CD4-positive, alpha-beta T cell treated with Interleukin-1 beta for 1 hour (primary cell): ENCODE measurements at places on chromosomes 11 and 22.

DNA sequence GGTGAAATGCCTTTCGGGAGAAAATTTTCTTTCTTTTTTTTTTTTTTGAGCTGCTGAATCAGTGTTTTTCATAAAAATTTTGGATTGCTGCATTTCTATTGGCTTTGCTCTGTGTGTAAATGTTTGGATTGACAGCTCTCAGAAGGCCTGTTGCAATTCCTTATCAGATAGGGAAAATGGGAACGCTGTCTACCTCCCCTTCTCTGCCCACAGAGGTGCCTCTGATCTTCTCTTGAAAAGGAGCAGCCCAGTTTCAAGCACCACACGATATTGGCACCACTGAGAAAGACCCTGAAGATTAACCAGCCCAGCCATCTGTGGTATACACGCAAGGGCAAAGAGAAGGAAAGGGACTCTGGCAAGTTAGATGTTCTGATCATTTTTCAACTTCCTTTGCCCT, 1272.2 kb downstream of the LRRC4C start:
- no peak for DNase-seq

DNA sequence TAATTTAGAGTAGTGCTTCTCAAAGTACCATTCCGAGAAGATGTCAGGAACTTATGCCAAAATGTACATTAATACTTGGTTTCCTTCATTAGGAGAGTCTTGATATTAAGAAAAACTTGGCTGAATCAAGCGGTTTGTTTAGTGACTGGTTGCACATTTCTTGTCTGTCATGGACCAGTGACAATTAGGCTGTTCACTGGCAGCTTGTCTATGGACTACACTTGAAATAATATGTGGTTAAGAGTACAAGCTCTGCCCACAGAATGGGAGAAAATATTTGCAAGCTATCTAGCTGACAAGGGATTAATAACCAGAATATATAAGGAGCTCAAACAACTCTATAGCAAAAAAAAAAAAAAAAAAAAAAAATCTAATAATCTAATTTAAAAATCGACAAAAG, 24.6 kb downstream of the COA4 start:
- DNase-seq = no peak

DNA sequence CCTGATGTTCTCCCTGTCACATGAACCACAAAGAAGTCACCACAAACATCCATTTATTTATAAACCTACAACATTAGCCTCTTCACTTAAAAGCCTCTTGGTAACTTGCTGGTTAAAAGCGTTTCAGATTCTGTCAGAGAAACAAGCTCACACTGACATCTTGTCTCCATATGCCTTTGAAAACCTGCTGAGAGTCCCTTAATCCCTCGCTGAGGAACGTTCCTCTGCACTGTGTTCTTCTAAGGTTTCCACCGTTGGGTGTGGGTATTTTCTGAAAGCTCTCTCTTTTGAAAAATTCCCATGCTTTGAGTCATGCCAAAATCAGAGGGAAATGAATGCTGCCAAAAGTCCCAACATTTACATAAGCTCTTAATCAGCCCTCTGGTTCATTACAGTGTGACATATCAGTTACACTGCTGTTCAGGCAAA, 149.8 kb downstream of the CCDC34 start:
- no peak for DNase-seq

DNA sequence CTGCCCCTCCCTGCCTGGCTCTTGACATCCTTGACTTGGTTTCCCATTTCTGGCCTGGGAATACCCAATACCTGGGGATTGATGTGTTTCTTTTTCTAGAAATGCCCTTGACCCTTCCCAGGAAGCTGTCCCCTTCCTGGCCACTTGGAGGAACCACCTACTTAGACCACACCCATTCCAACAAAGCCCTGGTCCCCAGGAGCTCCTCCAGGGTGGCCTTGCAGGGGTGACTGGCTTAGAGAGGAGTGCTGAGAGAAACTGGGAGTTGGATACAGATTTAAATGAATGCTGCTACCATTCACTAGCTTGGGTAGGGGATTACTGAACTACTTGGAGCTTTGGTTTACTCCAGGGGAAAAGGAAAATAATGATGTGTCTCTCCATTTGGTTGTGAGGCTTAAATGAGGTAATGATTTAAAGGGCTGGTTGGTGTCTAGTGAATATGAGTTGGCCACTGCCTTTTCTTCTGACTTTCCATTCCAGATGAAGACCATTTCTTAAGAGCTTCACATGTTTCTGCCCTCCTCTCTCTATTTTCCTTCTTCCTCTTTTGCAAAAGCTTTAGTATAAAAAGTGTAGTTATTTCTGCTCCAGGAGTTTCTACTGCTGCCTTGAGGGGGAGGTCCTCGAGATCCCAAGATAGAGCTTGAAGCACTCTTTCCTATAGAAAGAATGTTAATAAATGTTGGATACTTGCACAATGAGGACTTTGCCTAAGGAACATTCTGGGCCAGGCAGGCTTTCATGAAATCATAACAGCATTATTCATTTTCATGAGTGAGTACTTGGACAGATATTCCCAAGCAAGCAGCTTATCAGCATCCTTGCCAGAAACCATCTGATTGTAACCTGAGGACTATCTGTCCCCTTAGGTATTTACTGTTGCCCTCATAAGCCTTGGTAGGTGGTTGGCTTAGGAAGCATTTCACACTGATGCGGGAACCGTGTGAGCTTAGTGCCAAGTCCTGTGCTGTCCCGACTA, 22.4 kb downstream of the PANX1 start:
- DNase-seq = no peak

DNA sequence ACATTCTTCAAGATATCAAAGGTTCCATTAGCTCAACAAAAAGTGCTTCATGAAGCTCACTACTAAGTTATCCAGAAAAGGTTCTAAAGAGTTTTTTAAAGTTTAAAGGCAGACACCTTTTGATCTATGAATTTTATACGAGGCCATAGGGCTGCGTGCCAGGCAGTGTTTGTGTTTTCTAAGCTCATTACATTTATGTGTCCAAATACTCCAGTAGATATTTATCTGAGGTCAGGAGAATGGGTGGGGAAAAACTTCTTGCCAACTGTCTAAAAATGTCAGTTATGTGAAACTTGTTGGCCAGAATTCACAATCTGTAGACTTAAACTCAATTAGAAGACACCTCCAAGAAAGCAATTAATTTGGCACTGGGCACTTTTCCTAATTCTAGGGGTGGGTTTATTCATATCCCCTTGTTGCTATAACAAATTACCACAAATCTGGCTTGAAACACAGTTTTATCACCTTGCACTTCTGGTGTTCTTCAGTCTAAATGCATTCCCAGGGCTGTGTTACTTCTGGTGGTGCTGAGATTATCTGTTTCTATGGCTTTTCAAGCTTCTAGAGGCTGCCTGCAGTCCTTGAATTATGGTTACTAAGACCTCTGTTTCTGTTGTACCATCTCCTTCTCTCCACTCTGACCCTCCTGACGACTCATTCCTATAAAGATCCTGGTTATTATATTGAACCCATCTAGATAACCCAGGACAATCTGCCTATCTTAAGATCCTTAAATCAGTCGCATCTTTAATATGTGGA, 1030.4 kb upstream of the CNTN5 start:
- DNase-seq = no peak

GRCh38 chr11:64665411-64665821, 57.6 kb downstream of the NRXN2 start:
- DNase-seq = no peak

- no peak for DNase-seq
These were observed 2.9 kb upstream of the HDAC10 start for GRCh38 chr22:50253941-50254340.

- DNase-seq = no peak
These were observed 87.7 kb upstream of the RTL6 start for GRCh38 chr22:44585559-44586350.

GRCh38 chr22:27380855-27381254, 420.7 kb downstream of the MN1 start:
- no peak for DNase-seq

DNA sequence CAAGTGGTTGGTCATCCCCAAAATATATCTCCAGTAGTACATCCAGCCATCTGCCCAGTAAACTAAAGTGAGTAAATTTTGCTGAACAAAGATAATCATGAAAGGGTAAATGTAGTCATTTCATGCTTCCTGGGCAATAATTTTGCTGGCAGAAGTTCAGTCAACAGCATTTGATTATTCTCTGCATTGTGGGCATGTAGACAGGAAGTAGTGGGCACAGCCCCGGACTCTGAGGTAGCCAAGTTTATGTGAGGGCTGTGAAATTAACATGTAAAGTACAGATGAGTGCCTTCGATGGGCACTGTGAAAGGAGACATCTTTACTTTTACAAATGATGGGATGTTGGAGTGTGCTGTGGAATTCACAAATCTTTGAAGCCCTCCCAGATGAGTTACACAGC, 312.2 kb upstream of the MTNR1B start:
- DNase-seq = no peak
